Colonic mucosa (tissue), 4 donors: ENCODE measurements at places on chromosomes 4 and X. TPM values are rescaled to one million over a fixed set of nuclear protein-coding genes. Genes with fewer than 3 reads are reported as not detected.
A peak's percentile ranks its signal among the peaks of the same experiment; 100 is the strongest.

DNA sequence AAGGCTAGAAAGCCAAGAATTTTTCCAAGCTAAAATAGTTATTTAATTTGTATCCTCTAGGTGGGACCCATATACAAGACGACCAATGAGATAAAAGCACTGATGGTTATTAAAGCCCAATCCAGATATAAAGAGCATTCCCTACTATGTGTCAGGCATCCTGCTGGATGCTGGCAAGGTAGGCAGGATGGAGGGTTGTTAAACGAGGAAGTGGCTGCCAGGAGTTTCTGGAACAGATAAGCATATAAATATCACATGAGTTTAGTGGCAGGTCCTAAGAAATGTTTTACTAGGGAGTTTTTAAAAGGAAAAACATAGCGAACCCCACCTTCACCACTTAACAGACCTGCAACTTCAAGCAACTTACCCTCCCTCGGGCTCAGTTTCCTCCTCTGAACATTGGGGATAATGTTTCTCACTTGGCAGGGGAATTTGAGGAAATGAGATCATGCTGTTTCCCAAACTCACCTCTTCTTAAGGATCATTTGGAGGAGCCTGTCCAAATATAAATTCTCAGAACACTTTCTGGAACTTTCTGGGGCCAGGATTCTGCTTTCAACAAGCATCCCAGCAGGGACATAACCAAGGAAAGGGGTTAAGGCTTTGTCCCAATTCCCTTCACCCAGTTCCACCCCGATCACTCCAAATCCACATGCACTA lies 94.3 kb upstream of the LDB2 start:
- DNase-seq, result no peak

DNA sequence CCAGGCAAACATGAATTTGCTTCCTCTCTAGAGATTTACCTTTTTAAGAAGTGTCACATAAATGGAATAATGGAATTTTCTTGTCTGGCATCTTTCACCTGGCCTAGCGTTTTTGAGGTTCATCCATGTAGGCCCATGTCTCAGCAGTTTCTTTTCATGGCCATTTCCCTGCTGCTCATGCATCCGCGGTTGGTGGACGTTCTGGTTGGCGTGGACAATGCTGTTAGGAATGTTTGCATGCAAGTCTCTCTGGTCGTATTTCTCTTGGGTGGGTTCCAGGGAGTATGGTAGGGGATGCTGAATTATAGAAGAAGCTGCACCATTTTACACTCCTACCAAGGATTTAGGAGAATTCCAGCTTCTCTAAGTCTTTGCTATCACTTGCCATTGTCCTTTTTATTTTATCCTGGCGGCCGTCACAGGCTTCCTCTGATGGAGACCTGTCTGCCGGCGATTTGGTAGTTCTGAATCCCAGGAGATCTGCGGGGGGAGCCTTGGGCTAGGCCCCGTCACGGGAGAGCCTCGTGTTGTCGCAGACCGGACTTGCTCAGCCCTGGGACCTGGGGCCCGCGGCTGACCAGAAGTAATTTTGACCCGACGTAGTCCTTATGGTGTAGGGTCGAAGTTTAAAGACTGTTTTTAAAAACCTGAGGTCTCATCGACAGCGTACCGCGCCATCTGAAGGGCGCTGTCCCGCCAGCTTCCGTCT lies 56.9 kb upstream of the TADA2B start:
- peak; percentile 49 for DNase-seq

DNA sequence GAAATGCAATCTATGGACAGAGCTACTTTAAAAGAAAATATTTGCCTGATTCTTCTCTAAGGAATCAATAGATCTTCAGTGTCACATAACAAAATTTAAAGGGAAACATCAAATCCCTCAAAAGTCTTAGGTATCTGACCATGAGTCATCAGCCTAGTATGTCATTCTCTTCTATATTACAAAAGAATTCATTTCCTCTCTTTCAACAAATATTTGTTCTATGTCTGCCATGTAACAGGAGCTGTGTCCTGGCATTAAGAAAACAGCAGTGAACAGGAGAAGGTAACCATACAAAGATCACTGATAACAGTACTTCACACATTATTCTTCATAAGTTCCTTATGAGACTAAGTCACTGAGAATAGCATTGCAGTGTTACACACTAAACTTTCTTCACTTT lies 243.6 kb upstream of the DKK2 start:
- DNase-seq, result no peak

- no peak for DNase-seq
Measured at GRCh38 chrX:70481471-70482270, 37.0 kb downstream of the DLG3 start.

Gene SSX1
- 0.32 TPM for total RNA-seq

DNA sequence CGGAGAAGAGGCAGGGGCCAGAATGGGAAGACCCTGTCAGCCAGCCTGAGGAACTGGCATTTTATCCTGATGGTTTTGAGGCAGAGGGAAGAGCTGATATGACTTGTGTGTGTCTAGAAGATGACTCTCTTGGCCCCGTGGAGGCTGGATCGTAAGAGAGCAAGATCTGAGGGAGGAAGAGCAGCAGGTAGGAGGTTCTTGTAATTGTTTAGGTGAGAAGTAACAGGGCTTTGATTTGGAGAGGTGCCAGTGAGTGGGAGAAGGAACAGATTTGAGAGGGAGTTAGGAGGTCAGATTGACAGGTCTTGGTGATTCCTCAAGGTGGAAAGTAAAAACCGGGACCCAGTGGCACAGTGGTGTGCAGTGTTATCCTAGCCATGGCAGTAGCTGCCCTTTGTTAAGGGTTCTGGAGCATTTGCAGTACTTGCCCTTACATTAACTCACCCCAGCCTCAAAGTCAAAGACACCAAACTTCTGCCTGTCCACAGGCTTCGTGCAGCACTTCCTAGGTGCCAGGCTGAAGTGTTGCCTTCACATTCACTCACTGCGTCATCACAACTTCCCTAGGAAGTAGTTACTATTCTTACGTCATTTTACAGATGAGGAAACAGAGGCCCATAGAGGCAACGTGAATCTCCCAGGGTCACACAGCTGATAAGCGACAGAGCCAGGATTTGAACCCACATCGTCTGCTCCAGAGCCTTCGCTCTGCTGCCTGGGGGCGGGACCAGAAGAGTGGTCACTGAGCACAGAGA lies 23.7 kb downstream of the RTL5 start:
- no peak for DNase-seq

GRCh38 chr4:8278421-8279287 lies 9.1 kb downstream of the HTRA3 start:
- DNase-seq, result no peak

Gene PABPC1L2A
- not detected for total RNA-seq

Gene IQCM
- 5.2 TPM for total RNA-seq

Gene FGF16
- total RNA-seq, result not detected
